ENCODE measurements at places on chromosomes 3 and 15.

DNA sequence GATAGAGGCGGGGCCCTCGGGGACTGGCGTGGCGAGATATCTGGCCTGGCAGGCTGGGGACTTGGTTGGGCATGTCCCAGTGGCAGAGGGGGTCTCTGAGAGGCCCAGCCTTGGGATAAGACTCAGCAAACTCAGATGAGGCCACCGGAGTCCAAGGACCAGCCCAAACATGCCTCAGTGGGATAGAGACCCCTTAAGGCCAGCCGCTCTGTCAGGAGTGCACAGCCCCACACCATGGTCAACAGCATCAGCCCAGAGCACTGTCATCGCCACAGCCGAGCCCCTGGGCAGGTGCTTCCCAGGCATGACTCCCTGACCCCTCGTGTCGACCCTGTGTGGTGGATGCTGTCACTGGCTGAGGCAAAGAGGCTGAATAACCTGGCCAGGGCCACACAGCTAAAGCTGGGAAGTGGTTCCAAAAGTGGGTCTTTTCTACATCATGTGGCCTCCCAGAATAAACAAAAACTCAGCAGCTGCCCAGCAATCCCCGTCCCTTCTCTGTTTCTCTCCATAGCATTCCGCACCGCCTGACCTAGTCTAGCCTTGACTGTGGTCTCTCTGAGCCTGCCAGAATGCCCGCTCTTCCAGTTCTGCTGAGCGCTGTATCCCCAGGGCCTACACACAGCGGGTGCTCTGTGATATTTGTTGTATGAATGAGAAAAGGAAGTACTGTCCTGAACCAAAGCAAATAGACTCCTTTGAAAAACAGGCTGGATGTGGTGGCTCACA, 15.1 kb downstream of the CTSH start:
- H3K27ac ChIP-seq = no peak overlapping the region
- no peaks in the 10 kb centered on the region for H3K4me1 ChIP-seq
- H3K27me3 ChIP-seq = peaks cover under 1% of the 10 kb centered on the region
- no peak for DNase-seq
- peaks cover 4% of the 10 kb centered on the region for H3K36me3 ChIP-seq

- H3K36me3 ChIP-seq = no peaks in the 10 kb centered on the region
- no peak overlapping the region for H3K4me3 ChIP-seq
- H3K27me3 ChIP-seq = peaks cover 5% of the 10 kb centered on the region
- H3K27ac ChIP-seq = no peak overlapping the region
- H3K4me1 ChIP-seq = no peaks in the 10 kb centered on the region
Measured at GRCh38 chr15:71444866-71445590, 329.8 kb downstream of the THSD4 start.

GRCh38 chr3:47747558-47747957, 34.1 kb downstream of the SMARCC1 start:
- no peak for DNase-seq
- no peak overlapping the region for H3K27ac ChIP-seq
- H3K27me3 ChIP-seq = no peaks in the 10 kb centered on the region

- no peaks in the 10 kb centered on the region for H3K4me1 ChIP-seq
- H3K4me3 ChIP-seq = no peak overlapping the region
- H3K27ac ChIP-seq = no peak overlapping the region
- no peaks in the 10 kb centered on the region for H3K36me3 ChIP-seq
Measured at GRCh38 chr15:47409600-47409999, 307.7 kb upstream of the SEMA6D start.
